ENCODE measurements at places on chromosomes 2 and 18.
A peak's percentile ranks its signal among the peaks of the same experiment; 100 is the strongest.

DNA sequence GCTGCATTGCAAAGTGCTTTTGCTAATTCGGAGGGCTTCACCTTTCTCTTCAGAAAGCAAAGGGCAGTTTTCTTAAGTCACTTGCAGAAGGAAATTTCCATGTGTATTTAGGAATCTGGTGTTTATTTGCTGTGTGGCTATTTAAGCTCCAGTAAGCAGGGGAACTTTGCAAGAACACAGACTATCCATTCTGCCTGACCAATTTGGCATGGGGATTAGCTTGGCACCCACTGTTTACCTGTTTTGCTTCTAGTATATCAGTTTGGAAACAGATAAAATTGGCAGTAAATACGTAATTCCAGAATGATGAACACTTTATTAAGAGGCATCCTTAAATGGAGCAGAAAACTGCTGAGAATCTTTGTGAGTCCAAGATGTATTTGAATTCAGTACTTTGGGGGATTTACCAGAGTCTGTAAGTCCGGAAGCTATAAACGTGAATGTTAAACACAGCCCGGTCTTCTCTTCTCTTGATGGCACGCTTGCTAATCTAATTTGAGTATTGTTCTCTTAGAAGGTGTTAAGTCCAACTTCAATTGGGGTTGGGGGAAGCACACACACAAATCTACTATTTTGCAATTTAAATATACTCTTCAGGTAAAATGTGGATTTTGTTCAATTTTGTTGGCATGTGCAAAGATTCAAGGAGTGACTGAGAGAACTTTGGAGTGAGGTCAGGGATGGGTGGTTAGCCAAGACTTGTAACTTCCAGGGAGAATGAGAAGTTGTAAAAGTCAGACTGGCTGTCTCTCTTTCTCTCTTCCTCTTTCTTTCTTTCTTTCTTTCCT is 650 bp downstream of the ACKR3 start:
- no peak for DNase-seq

DNA sequence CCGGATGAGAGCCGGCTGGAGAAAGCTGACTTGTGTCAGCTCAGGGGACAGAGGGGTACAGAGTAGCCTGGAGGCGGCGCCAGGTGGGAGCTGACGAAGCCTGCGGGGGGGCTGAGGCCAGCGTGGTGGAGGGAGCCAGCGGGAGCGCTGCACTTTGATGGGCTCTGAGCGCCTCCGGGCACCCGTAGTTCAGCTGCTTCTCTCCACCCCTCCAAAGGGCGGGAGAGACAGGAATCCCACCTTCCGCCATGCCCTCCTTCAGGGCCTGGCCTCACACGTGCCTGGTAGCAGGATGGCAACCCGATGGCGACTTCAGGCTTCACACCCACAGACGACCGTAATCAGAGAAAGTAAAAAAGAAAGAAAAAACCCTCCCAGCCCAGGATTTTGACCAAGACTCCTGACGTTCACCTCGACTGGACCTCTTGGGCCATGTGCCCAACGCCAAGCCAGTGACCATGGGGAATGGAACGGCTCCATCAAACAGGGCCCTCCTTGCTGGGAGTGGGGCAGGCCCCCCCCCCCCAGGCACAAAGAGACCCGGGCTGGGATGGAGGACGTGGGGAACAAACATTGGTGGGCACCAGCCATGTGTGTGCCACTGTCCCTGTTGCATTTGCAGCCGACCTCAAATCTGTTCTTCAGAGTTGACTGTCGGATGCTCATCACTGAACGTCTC is 60.7 kb upstream of the ASAP2 start:
- no peak for DNase-seq

- no peak for DNase-seq
Measured at GRCh38 chr2:234940527-234940926, 11.3 kb upstream of the SH3BP4 start.

DNA sequence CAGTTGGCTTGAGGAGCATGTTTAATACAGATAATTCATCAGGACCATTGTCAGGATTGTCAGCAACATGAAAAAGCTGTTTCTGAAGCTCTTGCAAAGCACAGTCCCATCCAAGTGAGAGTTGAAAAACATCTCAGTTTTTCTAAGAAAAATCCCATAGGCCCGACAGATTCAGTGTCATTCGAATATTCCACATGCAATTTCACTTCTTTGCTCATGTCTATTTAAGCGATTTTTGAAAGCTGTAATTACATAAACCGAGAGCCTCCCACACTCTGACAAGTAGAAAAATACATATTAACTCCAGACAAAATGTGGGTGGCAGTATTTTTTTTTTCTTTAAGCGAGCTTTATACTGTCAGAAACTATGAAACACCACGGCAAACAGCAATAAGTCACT is 134.7 kb upstream of the GALNT5 start:
- no peak for DNase-seq

DNA sequence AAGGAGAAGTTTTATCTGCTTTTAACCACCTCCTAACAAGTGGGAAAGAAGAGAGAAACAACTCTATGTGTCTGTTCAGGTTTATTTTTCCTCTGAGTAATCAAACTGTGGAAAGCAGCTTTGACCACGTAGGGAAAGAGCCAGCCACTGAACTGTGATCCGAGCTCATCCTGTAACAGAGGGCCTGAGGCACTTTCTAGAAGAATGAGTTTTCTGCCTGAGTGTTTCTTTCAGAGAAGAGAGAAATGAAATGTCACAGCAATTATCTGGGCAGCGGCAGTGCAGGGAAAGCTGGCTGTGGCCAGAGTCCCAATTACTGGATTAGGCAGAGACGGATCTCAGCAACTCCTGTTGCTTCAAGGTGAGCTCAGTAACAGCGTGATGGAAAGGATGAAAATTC is 151.9 kb downstream of the CD226 start:
- no peak for DNase-seq

DNA sequence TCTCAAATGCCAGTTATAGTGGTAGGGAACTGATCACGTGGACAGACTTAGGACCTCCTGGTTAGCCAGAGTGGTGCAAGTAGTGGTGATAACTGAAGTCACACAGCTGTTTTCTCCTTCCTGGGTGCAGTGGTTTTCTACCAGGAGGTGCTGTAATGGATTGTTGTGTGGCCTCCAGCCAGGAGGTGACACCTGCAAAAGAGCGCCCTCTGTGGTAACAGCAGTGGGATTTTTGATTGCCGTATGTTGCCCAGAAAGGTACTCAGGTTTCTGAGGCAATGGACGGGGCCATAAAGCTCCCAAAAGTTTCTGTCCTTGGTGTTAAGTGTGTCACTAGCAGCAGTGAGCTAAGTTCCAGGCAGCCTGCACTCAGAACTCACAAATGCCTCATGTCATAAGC is 1358.1 kb upstream of the DDX18 start:
- DNase-seq: no peak

- no peak for DNase-seq
Measured at GRCh38 chr2:212117926-212118325, 420.7 kb downstream of the ERBB4 start.

- no peak for DNase-seq
Measured at GRCh38 chr2:141513853-141514252, 617.0 kb downstream of the LRP1B start.

DNA sequence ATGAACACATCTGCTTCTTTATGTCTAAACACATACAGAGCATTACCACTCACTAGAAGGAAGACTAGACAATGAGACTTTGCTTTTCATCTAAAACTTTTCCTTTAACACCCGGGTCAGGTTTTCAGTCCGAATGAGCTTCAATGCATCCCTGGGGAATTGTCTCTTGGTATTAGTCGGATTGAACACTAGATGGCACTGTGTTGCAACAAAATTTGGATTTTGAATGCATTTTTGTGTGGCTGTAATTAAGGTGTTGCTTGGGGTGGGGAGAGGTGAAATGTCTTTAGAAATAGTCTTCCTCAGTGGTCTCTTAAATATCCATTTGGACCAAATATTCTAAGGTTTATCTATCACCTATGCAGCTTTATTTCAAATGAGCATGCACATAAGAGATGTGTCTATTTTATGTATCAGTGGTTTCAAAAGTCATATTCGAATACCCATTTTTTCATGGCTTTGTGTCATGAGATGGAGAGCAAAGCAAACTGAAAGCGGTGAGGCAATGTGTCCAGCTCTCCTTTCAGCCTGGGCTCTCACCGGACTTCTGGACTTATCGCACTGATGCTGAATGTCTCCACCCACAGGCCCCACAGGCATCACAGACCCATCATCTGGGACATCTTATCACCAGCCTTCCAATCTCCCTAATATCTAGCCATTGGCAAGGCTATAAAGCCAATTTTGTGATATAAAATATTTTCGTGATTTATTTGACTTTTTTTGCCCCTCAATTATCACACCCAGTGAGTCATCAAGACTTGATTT is 510.3 kb downstream of the RNF144A start:
- no peak for DNase-seq

DNA sequence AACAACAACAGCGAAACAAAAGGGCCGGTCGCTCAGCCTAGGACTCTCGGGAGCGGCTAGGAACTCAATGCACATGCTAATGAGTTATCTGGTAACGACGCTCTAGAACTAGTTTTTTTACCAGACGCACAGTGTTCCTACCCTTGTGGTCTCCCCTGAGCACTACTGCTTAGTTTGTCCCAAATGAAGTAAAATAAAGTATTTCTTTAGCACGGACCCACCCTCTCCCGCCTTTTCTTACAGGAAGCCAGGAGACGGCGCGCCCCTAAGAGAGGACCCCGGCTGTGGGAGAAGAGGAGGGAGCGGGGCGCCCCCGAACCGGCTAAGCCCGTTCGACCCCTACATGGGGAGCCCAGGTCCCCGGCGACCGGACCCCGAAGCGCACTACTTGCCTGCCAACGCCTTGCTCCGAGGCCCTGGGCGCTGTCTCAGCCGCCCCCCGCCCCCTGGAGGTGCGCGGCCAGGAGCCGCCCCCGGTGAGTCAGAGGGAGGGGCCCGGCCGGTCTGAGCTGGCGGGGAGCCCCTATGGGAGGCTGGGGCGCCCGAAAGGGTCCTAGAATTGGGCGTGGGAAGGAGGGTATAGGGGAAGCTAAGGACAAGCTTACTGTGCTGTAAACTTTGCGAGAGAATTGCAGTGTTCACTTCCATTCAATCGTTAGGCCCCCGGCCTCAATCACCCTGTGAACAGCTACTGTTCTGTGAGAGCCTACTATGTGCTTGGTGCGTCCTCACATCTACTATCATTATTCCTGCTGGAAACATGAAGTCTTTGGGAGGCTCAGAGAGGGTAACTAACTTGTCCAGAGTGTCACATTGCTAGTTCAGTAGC is 3.6 kb upstream of the CAPG start:
- peak; percentile 41 for DNase-seq

GRCh38 chr2:9639000-9639602 is 8.3 kb upstream of the YWHAQ start:
- no peak for DNase-seq

DNA sequence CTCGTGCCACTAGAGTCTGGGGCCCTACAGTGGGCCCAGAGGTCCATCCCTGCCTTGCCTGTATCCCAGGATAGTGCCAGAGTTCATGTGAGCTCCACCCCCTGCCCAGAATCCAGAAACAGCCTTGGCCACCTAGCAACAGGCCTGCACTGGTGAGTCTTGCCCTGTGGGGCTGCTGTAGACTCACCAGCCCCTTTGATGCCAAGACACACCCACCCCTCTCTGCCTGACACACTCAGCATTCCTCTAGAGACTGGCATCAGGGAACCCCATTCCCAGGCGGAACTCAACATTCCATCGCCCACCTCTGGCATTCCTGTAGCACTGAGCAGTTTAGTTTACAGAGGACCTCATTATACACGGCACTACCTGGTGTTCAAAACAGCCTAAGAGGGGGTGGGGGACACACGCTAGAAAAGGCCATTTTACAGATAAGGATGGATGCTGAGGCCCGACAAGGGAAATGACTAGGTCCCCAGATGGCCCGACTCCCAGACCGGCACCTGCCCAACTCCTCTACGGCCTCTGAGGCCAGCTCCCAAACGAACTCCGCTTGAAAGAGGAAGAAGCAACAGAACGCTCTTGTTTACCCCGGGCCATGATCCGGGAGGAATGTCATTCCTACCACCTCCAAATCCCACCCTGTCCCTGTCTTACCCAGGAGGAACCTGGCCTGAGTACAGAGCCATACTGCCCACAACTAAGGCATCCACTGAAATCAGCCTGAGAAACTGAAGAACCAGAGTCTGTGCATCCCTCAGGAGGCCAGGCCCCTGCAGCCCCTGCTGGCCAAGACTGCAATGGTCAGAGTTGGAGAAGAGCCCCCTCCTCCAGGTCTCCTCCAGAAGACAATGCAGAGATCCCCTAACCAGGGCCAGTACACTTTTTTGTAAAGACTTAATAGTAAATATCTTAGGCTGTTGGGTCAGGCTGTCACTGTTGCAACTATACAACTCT is 180.2 kb downstream of the TNS1 start:
- DNase-seq: no peak

DNA sequence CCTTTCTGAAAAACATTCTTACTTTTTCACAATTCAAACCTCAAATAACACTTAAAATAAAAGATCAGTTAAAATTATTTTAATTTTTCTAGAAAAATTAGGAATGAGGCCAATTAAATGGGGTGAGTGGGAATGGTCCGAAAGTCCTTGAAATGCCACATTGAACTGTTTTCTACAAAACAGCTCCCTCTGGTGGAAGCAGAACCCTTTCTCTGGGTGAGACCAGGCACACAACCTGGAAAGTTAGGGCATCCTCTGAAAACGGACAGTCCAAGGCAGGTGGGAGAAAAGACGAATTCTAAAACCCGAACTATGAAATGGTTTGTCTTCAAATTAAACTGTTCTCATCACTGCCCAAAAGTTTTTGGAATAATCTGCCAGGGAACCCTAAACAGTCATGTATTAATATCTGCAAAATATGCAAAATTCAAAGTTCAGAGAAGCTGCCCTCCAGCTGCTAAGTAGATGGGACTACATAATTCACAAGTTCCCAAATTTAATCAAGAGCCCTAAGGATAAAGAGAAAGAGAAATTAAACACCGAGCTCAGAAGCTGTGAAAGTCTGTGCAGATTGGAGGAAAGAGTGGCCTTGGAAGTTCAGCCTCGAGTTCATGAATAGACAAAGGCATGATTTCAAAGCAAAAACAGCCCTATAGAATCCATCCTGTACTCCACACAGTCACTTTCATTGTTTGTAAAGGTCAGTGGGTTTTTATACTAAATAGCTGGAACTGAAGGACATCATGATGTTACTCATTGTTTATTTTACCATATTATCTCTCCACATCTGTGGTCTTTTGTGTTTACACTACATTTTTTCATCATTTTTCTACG is 108.3 kb downstream of the PIEZO2 start:
- no peak for DNase-seq

DNA sequence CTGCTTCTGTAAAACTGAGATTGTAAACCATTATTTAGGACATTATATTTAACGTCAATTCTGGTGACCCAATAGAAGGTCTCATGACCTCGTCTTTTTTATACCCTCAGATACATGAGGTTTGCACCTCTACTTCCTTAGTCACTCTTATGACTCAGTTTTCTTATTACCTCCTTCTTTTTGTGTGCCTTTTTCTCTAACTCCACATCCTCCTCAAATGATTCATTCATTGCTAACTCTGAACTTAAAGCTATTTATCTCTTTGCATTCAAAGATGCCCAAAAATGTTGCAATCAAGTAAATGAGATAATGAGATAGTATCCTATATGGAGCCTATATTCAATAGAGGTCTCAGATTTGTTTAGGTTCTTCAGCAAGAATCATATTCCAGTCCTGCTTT is 121.0 kb upstream of the KYNU start:
- no peak for DNase-seq

- DNase-seq: no peak
Measured at GRCh38 chr2:28619213-28620196, 123.6 kb downstream of the PLB1 start.
